ENCODE measurements at places on chromosomes 6 and 20. TPM values are rescaled to one million over a fixed set of nuclear protein-coding genes. Genes with fewer than 3 reads are reported as not detected.
A peak's percentile ranks its signal among the peaks of the same experiment; 100 is the strongest.

PTGIS gene
- 179 TPM for total RNA-seq

DNA sequence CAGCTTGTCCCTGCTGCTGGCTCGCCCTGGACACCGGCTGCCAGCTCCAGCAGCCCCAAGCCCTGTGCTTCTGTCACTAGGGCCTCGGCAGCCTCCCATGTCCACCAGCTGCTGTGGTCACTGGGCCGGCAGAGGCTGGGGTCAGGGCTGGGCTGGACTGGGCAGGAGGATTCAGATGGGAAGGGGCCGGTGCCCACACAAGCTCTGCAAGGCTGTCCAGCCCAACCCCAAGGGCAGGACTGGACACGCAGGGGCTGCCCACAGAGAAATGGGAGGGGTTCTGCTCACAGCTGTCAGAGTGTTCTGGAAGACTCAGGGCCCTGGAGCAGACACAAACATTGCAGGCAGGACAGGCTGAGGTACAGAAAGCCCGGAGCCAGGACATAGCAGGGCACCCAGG is 65.6 kb downstream of the ADNP start:
- H3K27me3 ChIP-seq, result no peaks in the 10 kb centered on the region
- no peaks in the 10 kb centered on the region for H3K36me3 ChIP-seq
- H3K4me1 ChIP-seq, result peaks cover under 1% of the 10 kb centered on the region
- H3K27ac ChIP-seq, result no peak overlapping the region
- no peak for DNase-seq
- no peak overlapping the region for H3K4me3 ChIP-seq

SLC22A7 gene
- not detected for total RNA-seq

DNA sequence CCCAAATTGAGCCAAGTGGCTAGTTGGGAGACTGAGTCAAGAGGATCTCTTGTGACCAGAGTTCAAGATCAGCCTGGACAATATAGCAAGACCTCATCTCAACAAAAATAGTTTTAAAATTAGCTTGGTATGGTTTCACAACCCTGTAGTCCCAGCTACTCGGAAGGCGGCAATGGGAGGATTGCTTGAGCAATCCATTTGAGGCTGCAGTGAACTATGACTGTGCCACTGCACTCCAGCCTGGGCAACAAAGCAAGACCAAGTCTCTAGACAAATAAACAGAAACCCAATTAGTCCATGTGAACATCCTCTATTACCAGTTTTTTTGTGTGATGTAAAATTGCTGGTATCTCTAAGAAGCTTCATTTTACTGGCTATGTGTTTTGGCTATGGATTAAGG is 106.2 kb downstream of the TULP4 start:
- H3K4me3 ChIP-seq, result no peak overlapping the region
- H3K27me3 ChIP-seq, result peaks cover 2% of the 10 kb centered on the region
- no peaks in the 10 kb centered on the region for H3K4me1 ChIP-seq
- H3K27ac ChIP-seq, result no peak overlapping the region
- no peak for DNase-seq

DNA sequence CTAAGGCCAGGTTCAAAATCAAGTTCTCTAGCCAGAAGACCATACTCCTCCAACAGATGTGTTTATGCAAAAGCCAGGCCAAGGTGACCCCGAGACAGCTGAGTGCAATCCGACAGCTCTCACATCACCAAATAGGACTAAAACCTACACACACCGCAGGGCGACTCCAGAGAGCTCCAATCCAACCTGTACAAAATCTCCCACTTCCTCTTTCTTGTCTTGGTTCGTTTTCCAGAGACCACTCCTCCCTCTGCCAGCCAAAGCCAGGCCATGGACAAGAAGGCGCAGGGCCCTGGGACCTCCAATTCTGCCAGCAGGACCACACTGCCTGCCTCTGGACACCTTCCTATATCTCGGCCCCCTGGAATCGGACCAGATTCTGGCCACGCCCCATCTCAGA is 11.5 kb upstream of the NOP56 start:
- H3K27ac ChIP-seq, result no peak overlapping the region
- H3K36me3 ChIP-seq, result no peaks in the 10 kb centered on the region
- no peak overlapping the region for H3K4me3 ChIP-seq
- DNase-seq, result no peak

RFX6 gene
- total RNA-seq, result not detected

DNA sequence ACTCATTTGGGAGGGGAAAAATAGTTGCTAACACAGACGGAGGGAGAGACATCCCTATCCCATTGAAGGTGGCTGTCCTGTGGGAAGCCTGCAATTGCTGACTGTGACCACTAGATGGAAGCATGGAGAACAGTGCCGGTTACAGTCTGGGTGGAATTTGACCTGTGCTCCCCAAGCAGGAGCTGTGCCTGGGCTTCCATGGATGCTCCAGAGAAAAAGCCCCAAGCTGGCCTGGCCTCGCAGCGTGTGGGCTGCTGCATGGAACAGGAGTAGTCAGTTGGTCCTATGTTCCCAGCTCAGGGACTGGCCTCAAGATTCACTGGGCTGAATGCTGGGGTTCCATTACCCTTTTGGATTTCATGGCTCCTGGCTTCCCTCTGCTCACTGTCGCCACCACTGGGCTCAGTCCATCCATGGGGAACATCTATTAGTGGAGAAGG is 116.3 kb upstream of the CHD6 start:
- no peaks in the 10 kb centered on the region for H3K4me1 ChIP-seq
- no peak overlapping the region for H3K27ac ChIP-seq
- DNase-seq, result no peak

- H3K27me3 ChIP-seq, result no peaks in the 10 kb centered on the region
- peak overlapping the region; percentile 43 for H3K4me3 ChIP-seq
- H3K27ac ChIP-seq, result peak overlapping the region; percentile 41
- no peak for DNase-seq
- H3K36me3 ChIP-seq, result no peaks in the 10 kb centered on the region
Observed at GRCh38 chr6:39227476-39227875, 1.8 kb downstream of the KCNK5 start.

- no peak for DNase-seq
- H3K4me3 ChIP-seq, result no peak overlapping the region
Observed at GRCh38 chr6:104434519-104434918, 425.2 kb downstream of the HACE1 start.

HSPA12B gene
- total RNA-seq, result 5.9 TPM

DZANK1 gene
- total RNA-seq, result 4.4 TPM

Measured in ovary (tissue), 10 donors.